Left lung (tissue), 14 donors: ENCODE measurements at places on chromosomes 7 and 10. TPM values are rescaled to one million over a fixed set of nuclear protein-coding genes. Genes with fewer than 3 reads are reported as not detected.

DNA sequence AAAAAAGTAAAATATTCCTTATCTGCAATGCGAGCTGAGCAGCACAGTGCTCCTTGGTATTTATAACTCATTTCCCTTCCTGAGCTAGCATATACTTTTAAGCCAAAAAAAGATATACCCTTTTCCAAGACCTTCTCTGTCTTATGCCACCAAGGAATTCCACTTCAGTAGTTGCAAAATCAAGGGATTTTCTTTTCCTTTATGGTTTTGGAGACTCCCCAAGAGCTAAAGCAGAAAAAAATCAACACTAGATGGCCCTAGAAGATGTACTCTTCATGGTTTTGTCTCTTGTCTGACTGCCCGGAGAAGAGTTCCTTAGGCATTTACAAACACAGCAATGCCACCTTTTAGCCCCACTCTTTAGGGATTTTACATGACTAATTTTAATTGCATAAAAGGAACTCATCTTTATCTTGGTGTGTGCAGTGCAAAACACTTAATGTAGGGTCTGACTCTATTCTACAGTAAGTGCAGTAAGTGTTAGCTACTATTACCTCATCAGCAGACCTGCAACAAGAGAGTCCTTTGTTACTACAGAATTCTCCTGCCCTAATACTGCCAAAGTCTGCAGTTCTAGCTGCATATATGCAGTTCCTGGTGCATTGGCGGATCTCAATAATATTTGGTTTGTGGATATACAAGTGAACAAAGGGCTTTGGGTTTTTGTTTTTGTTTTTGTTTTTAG, 443.3 kb downstream of the GFRA1 start:
- no peaks in the 10 kb centered on the region for H3K27me3 ChIP-seq
- DNase-seq: no peak
- no peaks in the 10 kb centered on the region for H3K4me1 ChIP-seq
- H3K4me3 ChIP-seq: no peak overlapping the region
- H3K36me3 ChIP-seq: no peaks in the 10 kb centered on the region

GRCh38 chr7:28142650-28143049, 37.9 kb downstream of the JAZF1 start:
- no peak overlapping the region for H3K27ac ChIP-seq
- no peak for DNase-seq

- H3K4me1 ChIP-seq: peaks cover 30% of the 10 kb centered on the region
- H3K36me3 ChIP-seq: no peaks in the 10 kb centered on the region
- H3K4me3 ChIP-seq: no peak overlapping the region
- DNase-seq: no peak
These were observed 166.2 kb downstream of the CPEB3 start for GRCh38 chr10:92124616-92125143.

DNA sequence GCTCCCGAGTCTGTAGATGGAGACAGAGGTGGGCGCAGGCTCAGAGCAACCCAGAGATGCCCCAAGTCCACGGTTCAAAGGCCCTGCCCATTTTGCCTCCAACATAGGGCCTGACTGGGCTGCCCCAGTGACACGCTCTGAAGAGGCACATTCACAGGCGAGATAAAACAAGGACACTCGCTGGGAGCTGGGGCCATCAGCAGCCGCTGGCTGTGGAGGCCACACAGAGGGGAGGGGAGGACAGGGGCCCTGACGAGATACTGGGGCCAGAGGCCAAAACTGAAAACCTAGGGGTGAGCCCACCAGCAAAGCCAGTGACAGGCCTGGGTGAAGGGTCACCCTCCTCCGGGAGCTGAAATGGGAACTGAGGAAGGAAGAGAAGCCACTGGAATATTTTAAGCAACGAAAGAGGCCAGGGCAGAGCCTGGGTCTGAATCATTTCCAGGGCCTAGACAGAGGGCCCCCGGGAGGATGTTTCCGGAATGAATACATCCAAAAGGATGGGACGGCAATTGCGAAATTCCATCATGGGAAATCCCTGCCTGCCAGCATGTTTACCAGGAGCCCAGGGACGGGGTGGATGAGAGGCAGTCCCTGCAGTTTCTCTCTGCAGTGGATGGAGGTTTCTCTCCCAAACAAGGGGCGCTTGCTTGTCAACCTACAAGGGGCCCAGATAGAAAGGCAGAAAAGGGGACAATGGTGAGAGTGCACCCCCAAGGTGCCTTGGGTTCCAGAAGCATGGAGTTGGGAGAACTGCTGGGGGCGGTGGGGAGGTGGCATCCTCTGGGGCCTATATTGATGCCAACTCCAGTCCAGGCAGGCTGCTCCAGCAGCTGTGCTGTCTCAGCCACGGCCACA, 29.0 kb upstream of the HSPA12A start:
- DNase-seq: no peak
- H3K27ac ChIP-seq: no peak overlapping the region
- H3K27me3 ChIP-seq: no peaks in the 10 kb centered on the region
- no peaks in the 10 kb centered on the region for H3K36me3 ChIP-seq

The TUBB8 gene
- 0.55 TPM for polyA plus RNA-seq

The GHRHR gene
- polyA plus RNA-seq: 0.31 TPM
